ENCODE measurements at places on chromosomes 6 and 20.

GRCh38 chr6:7894262-7895124, 16.1 kb downstream of the TXNDC5 start:
- no peak for DNase-seq

- DNase-seq, result no peak
These were observed 13.9 kb downstream of the CRISP3 start for GRCh38 chr6:49730251-49730650.

- no peak for DNase-seq
These were observed 279.6 kb upstream of the JAG1 start for GRCh38 chr20:10953437-10953836.

DNA sequence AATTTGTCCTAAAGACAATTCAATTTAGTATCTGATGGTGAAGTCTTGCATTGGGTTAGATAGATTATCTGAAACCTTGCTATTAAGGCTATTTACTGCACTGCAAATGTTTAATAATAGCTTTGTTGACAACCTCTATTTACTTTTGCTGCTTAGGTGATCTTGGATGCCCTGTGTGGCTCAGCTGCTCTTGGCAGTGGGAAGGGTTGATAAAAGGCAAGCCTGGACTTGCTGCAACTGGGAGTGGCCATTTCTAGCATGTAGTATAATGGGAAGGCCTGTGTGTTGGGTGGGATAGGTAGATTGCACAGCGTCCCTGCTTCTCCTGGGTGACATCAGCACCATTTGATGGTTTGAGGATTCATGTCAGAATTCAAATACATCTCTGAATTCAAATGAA, 49.1 kb downstream of the ARMC2 start:
- no peak for DNase-seq

- DNase-seq, result no peak
These were observed 114.1 kb downstream of the GRM4 start for GRCh38 chr6:34031625-34032383.

- DNase-seq, result no peak
These were observed 51.8 kb downstream of the CDH26 start for GRCh38 chr20:60009826-60010616.

- DNase-seq, result no peak
These were observed 36.4 kb downstream of the DCBLD1 start for GRCh38 chr6:117518870-117519269.

- DNase-seq, result no peak
These were observed 11.5 kb downstream of the MAPK14 start for GRCh38 chr6:36039112-36039511.

- peak; percentile 89 for DNase-seq
These were observed 14.0 kb downstream of the UST start for GRCh38 chr6:148760568-148761526.

DNA sequence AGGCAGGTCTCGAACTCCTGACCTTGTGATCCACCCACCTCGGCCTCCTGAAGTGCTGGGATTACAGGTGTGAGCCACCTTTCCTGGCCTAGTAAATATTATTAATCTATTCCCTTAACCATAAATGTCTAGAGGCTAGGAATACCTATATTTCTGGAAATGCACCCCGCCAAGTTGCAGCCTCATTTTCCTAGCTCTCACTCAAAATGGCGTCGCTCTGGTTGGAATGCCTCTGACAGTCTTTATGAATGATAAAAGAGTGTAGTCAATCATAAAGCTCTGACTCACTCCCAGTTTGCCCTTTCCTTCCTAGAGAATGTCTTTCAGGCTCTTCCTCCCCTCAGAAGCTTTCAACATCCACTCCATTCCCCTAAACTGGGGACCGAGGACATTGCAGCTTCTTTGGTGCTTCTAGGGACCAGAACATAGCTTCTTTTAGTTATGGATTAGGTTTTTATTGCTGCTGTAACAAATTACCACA, 14.1 kb upstream of the TRIM26 start:
- DNase-seq, result no peak

DNA sequence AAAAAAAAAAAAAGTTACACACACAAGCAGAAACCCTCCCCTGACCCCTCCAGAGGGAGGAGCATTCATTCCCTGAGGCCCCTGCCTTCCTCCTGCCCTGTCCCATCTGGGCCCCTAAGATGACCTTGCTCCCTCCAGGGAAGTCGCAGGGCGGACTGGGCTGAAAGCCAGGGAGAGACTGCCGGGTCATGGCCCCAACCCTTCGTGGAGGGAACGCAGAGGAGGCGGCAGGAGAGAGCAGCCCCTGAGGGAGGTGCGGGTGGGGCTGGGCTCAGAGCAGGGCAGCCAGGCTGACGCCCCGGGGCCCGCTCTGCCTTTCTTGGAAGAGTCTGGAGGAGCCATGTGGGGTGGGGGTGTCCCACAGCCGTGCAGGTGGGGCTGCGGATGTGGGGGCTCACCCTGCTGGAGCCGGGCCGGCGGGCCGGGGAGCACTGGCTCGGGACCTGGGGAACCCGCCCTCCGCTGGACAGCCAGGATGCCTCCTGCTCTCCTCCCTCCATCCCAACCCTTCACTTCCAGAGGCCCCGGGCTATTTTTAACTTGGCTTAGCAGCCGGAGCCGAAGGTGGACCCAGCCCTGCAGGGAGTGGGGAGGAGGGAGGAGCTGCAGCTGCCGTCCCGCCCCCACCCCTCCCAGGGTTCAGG, 15.0 kb upstream of the ABHD16B start:
- DNase-seq, result peak; percentile 16

DNA sequence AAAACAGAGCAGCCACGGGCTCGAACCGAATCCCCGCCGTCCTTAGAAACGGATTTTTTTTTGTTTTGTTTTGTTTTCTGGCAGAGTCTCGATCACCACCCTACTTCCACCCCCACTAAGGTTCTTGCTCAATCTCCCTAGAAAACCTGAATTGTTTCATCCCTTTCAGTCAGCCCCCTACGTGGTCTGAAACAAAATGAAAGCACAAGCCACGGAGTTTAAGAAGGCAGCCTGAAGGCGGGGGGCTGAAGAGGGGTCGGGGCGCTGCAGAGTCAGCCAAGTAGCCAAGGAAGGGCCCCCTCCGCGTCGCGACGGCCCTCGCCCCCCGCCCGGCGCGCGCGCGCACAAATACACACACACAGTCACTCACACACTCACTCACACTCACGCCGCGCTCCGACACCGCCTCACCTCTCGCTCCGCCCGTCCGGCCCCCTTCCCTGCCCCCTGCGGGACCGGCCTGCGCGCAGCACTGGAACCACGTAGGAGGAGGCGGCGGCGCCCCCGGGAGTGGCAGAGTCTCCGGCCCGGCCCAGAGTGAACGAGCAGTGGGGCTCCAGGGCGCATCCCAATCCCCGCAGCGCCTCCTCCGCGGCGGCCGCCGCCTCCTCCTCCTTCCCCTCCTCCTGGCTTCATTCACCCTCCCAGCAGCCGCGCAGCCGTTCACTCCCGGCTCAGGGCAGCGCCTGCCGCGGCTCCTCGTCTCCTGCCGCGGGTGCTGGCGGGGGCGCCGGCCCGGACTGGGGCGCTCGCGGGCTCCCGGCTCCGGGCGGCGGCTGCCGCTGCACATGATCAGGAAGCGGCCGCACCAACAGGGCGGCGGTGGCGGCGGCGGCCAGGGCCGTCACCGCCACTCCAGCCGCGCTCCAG, 1.4 kb downstream of the ATXN1 start:
- DNase-seq, result peak; percentile 86

DNA sequence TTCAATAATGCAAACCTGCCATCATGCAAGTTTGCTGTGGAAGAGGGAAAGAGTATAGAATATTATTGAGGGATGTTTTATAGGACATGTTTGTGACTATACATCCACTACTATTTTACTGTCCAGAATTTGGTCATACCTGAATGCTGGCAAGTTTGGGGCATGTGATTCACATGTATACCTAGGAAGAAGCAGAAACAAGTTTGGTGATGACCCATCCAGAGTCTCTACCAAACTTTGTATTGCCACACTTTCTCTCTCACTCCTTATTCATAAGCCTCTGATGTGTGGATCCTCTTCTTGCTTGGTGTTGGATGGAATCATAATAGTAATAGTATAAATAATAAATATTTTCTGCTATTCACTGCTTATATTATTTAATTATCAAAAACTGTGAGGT, 108.5 kb upstream of the FLRT3 start:
- no peak for DNase-seq

GRCh38 chr6:128882991-128883611, at the start of gene LAMA2:
TSS of gene LAMA2 (plus strand) at chr6:128883138. CDS start at chr6:128883246, 108 bp downstream.
- peak; percentile 64 for DNase-seq

- peak; percentile 81 for DNase-seq
These were observed 566.2 kb upstream of the NOX3 start for GRCh38 chr6:156021746-156022396.

DNA sequence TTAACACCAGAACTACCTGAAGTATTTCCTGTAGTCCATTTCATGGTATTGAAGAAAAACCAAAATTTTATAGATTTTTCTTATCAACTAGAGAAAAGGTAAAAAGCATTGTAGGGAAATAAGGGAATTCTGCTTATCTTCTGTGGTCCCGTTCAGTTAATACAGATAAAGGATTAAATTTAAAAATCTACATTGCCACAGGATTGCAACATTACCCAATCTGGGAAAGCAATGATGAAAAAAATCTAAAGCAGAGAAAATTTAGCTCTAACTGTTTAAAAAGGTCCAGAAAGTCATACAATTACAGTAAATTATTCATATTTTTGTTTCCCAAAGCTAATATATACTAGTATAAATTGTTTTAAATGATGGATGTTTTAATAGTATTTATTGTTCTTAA, 18.0 kb downstream of the POLH start:
- no peak for DNase-seq

DNA sequence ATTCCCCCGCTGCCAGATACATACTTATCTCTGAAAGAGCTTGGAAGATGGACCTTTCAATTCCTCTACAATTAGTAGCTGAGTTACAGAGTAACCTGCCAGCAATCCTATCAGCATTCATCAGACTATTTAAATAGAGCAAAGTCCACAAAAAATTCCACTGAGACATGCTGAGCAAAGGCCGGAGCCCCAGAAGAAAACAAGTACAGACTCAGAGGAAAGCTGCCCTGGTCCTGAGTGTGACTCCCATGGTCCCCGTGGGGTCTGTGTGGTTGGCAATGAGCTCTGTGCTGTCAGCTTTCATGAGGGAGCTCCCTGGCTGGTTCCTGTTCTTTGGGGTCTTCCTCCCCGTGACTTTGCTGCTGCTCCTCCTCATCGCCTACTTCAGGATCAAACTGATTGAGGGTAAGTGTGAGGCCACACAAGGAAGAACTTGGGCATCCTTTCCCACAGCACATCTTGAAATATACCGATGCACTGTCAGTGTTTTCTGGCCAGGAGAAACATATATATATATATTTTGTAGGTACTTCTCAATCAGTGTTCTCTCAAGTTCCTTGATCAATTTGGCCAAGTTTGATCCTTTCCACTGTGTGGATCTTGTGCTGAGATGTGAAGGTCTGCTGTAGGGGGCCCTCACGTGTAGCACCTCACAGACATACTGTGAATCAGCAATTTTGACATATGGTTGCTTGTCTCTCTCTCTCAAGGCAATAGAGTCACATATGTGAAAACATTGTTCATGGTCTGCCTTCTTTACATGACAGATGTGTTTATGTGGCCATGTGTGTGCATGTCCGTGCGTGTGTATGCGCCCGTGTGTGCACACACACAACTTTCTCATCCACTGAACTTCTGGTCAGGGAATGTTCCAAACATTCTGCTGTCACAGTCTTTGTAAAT, at the start of gene SMLR1:
SMLR1 (plus strand) TSS at position 160 of the 903 bp plus-strand sequence; CDS start at position 168, 8 bp downstream.
- DNase-seq, result no peak

DNA sequence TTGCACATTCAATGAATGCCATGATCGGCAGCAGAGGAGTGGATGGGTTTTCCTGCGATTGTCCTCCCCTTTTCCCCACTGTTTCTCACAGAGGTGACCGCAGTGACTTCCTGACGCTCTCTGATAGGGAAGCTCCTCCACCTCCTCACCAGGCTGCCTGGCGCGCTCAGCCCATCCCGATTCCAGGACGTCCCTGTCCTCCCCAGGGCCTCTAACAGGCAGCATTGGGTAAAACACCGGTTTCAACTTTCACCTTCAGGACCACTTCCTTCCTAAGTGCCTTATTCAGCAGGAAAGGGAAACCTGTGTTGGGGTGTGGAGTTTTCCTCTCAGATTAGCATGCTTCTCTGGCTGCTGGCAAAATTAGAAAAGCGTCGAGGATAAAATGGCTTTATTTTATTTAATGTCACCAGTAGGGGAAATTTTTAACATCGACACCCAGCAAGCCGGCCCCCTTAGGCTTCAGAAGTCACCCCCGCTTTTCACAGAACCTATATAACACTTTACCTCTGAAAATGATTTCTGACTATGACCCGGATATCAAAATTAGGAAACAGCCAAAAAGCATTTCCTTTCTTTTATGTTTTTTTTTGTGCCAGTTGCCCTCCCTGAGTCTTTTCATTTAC, 570.4 kb upstream of the GJE1 start:
- no peak for DNase-seq
